ENCODE measurements at places on chromosomes 11 and 22.

DNA sequence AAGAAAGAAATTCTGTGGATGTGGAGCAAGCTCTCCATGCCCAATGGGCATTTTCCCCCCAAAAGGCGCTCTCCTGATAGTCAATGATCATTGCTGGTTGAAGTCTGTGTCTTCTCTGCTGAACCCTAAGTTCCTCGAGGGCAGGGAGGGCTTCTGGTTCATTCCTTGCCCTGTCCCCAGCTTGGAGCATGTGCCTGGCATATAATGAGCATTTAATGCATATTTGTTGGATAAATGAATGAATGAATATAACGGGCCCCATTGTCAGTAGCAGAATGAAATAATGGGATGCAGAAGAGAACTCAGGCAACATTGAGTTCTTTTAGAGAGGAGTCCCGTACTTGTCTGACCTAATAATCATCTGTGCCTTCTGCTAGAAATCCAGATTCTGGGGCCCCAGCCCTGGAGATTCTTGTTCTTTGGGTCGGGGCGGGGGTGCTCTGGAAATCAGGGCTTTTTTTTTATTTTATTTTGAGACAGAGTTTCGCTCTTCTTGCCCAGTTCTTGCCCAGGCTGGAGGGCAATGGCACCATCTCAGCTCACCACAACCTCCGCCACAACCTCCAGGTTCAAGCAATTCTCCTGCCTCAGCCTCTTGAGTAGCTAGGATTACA lies 64.4 kb downstream of the CD82 start:
- DNase-seq = no peak

DNA sequence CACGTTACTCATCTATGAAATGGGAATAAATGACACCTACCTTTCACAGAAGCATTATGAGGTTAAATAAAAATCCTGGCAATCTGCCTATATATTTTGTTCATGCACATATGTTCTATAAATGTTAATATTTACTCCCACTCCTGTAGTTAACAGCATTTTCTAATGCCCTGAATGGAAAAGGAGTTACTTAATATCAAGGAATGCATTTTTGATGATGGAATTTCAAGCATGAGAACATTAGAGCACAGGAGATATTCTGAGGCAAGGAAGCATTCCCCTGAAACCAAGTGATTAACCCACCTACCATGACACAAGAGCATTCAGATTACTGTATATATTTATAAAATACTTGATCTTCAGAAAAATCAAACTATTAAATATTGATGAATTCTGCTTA lies 102.1 kb downstream of the ARHGAP32 start:
- DNase-seq = peak; percentile 63

GRCh38 chr11:123682696-123683410 lies 28.4 kb upstream of the SCN3B start:
- DNase-seq = no peak

DNA sequence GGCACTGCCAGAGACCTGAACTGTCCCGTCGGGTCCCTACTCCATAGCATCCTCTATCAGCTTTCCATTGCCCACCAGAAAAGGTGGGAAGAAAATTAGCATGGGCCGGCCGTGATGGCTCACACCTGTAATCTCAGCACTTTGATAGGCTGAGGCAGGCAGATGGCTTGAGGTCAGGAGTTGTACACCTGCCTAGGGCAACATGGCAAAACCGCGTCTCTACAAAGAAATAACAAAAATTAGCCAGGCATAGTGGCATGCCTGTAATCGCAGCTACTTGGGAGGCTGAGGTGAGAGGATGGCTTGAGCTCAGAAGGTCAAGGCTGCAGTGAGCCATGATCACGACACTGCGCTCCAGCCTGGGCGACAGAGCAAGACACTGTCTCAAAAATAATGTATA lies 3.5 kb downstream of the SLC25A18 start:
- DNase-seq = no peak

DNA sequence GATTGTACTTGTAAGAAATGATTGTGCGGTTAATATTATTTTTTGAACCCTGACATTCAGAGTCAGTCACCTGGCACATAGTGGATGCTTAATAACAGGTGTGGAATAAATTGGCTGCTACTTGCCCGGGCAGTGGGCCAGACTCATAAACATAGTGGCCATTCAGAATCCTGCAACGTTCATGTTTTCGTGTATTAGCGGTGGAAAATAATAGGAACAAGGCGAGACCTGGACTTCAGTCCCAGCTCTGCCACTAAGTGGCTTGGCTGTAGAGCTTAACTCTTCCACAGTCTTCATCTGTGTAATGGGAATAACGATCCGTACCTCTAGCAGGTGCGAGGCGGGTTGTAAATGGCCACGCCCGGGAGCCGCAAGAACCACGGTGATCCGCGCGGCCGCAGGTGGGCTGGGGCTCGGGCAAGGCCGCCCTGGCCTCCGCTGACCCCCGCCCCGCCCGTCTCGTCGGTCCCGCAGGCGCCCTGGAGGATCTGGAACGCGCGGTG lies 761 bp upstream of the TMEM25 start:
- no peak for DNase-seq

DNA sequence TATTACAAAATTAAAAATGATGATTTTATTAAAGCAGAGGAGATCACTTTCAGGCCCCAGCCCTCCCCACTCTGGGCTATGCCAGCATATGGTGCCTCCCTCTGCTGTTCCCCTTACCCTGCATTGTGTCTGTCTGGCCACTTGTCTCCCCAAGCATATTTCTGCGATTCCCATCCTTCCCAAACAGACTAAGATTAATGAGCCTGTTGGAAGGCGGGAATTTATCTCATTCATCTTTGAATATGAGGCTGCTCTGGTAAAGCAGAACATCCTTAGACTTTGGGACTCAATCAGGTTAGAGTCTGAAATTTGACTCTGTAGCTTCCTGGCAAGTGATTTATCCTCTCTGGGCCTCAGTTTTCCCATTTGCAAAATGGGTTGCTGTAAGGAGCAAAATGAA lies 25.7 kb downstream of the AMPD3 start:
- no peak for DNase-seq

DNA sequence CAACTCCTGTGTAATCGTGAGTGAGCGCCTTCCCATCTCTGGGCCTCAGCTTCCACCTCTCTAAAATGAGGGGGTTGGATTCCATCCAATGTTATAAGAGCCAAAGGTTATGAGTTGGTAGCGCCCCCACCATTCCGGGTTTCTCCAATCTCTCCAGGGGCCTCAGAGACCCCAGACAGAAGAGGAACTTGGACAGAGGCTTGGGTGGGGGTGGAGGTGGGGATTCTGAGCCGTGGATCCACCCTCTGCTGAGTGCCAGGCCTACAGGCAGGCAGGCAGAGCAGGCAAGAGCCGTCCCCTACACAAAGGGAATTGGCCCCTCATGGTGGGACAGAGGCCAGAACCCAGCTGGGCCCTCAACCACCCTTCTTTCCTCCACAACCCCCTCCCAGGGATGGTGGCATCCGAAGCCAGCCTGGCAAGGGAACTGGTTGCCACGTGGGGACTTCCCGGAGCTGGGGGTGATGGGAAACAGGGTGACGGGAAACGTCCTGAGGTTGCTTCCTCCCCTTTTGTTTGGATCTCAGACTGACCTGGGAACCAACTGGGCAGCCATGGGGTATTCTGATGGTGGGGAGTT lies 31.8 kb downstream of the TXN2 start:
- DNase-seq = no peak

DNA sequence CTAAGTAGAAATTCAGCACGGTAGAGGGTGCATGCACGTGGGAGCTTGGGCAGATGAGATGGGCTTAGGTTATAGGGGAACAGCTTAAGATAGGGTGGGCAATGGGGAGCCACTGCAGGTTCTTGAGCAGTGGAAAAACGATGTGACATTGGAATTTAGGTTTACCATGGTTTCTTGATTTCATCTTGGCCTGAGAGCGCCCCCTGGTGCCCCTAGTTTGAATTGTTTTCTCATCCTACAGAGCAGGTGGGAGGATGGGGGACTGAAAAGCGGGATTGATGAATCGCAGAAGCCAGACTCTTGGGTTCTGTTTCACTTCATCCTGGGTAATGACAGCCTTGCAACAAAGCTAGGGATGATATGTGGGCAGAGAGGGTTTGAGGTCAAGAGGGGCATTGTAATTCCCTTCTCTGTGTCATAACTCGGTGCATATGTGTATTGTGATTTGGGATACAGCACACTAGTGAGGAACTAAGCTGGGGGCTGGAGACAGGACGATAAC lies 6.7 kb upstream of the MCAM start:
- peak; percentile 61 for DNase-seq

DNA sequence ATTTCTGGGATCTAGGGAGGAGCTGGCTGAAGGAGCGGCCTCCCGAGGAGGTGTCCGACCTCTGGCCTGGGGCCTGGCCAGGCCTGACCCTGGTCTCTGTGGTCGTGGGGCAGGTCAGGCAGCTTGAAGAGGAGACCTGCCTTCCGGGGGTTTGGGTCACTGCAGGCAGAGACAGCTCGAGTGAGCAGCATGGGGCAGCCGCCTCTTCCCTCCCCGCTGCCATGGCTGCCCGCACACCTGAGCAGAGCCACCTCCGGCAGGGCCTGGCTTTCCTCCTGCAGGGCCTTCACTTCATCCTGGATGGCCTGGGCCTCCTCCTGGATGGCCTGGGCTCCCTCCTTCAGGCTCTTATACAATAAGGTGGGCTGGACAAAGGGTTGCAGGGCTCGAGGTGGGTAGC lies 8.0 kb upstream of the NAALADL1 start:
- no peak for DNase-seq

GRCh38 chr11:44467413-44467812 lies 98.0 kb upstream of the CD82 start:
- no peak for DNase-seq

GRCh38 chr22:44242946-44243724 lies 62.4 kb downstream of the PARVG start:
- DNase-seq = no peak

DNA sequence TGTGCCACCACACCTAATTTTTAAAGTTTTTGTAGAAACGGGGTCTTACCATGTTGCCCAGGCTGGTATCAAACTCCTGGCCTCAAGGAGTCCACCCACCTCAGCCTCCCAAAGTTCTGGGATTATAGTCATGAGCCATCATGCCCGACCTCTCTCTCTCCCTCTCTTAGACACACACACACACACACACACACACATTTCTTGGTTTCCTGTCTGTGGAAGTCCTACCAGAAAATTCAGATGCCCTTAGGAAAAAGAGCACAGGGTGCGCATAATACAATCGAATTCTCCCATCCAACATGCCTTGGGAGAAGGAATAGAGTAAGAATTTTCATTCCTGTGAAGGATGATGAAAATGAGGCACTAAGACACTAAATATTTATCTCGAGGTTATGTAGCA lies 10.4 kb downstream of the MICAL3 start:
- DNase-seq = peak; percentile 29

DNA sequence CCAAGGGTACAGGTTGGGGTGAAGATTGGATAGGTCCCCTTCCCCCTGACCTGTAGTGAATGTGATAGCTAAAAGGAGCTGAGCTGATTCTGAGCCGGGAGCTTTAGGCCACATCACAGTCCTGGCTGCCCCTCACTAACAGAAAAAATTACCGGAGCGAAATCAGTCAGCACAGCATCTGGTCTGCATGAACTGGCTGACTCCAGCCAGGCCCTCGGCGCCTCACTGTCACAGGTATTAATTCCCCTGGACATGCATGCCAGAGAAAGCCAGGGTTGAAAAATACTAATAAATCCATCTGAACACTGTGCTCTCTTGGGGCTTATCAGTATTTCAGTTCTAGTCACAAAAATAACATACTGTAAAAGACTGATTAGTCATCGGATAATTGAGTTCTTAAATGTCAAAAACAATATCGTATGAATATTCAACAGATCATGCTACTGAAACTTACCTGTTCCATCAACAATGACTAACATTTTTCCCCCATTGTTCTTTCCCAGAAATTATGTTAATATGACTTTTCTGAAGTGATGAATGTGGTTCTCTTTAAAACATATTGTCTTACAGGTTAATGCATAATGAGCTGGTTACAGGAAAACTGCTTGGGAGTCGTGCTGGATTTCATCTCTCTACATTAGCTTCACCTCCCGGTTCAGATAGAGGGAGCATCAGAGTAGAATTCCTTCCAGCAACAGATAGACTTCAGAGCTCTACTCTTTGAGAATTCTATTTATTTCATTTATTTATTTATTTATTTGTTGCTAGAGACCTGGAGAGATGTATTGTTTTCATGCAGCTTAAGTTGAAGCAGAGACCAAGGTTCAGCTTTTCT lies 387.7 kb downstream of the NXPE2 start:
- no peak for DNase-seq

GRCh38 chr11:29334776-29335130 lies 682.1 kb downstream of the KCNA4 start:
- peak; percentile 65 for DNase-seq

- DNase-seq = no peak
Measured at GRCh38 chr22:25142102-25142501, 57.6 kb upstream of the CRYBB3 start.

DNA sequence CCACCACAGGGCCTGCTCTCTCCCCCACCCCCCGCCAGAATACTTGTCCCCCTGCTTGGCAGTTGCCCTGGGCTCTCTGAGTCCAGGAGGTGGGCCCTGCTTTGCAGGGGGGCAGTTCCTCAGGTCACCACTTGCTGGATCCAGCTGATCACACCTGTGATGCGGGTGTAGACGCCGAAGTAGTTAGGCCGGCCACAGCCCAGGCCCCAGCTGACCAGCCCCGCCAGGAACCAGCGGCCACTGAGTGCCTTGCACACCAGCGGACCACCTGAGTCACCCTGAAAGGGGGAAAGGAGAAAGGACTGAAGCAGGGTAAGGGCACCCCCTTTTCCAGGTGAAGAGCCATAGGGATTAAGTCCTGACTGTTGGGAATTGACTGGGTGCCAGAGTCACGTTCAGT lies 14.4 kb downstream of the KCTD17 start:
- DNase-seq = no peak

DNA sequence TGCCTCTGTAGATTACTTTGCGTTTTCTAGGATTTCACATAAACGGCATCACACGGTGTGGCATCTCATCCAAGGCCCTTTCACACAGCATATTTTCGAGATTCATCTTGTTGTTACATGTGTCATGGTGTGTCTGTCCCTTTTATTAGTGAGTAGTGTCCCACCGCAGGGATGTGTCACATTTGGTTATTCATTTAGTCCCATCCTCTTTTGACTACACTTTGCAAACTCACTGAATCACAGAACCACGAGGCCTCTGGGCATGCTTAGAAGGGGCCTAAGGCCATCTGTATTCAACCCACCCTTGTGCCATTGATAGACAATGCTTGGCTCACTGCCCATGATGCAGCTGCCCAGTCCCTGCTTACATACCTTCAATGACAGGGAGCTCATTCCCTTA lies 4.2 kb upstream of the RAC2 start:
- no peak for DNase-seq

DNA sequence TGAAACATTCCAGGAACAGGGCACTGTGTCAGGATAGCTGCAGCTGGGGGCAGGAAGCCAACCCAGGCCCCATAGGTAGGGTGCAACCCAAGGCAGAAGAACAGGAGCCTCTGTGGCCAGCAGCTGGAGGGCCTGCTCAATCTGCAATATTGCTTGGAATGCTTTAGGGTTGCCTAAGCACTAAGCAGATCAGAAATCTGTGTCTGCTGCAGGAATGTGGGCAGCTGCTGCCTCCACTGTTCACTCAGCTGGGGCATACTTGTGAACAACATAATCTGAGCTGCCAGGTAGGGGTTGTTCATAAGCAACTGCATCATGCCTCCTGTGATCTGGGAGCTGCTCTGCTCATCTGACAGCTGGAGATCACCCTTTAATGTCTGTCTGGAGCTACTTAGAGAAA lies 1.7 kb downstream of the UBQLNL start:
- no peak for DNase-seq

GRCh38 chr11:34682825-34683224 lies 61.9 kb downstream of the EHF start:
- DNase-seq = peak; percentile 24

GRCh38 chr11:102837646-102838045 lies 5.8 kb downstream of the MMP3 start:
- no peak for DNase-seq

- DNase-seq = no peak
Measured at GRCh38 chr22:29700206-29700899, 19.4 kb upstream of the CABP7 start.

Measured in AG10803 (cell line).